Activated T-cell treated with anti-CD3 and anti-CD28 coated beads, Interleukin-2, amount 50 U/mL, for 72 hours (primary cell): ENCODE measurements at places on chromosomes 1 and 21.

DNA sequence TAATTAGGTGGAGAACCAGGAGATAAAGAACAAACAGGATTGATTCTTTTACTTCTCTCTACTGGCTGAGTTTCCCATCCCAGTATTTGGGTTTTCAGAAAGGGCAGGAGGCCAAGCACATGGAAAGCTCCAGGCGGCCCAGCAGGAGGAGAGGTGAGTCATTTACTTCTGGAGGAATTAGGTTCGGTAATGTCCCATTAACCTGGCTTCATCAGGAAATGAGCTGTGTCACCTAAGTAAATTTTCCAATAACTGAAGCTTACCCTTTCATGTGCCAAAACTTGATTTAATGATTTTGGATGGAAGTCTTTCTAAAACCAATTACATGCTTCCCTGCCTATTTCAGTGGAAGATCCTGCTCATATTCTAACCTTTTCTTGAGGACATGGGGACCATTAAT lies 257.6 kb upstream of the USP24 start:
- DNase-seq = no peak

- no peak for DNase-seq
These were observed 7.1 kb upstream of the C1orf115 start for GRCh38 chr1:220682901-220683576.

- DNase-seq = no peak
These were observed 48.1 kb upstream of the ENAH start for GRCh38 chr1:225700889-225701465.

DNA sequence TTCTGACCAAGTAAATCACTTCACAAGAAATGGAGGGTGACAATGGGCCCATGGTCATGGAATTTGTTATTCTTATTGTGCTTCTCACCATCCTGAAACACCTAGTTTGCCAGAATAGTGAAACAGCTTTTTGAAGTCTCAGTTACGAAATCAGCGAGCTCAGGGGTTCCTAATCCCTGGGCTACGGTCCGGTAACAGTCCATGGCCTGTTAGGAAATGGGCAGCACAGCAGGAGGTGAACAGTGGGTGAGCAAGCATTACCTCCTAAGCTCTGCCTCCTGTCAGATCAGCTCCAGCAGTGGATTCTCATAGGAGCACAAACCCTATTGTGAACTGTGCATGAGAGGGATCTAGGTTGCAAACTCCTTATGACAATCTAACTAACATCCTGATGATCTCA lies 1356.3 kb downstream of the KCNT2 start:
- DNase-seq = no peak

- DNase-seq = no peak
These were observed 971.0 kb downstream of the NCAM2 start for GRCh38 chr21:21969211-21969610.

- no peak for DNase-seq
These were observed 16.8 kb upstream of the CEP350 start for GRCh38 chr1:179937668-179938254.

- DNase-seq = no peak
These were observed 11.7 kb upstream of the SNAPIN start for GRCh38 chr1:153646672-153647345.

DNA sequence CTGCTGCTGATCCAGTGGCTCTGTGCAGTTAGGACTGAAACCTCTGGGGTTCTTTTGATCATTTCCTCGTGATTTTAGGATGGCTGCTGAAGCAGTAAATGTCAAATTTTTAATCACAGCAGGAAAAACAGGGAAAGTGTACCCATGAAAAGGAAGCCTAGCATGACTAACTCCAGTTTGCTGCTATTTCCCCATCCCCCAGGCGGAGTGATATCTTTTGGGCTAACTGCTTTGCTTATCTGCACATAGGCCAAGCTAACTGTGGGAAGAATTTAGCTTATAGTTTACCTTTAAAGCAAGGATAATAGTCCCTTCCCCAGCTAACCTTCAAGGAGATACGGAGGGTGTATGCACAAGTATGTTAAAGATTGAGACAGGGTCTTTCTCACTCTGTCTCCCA lies 149.8 kb upstream of the TNR start:
- no peak for DNase-seq

DNA sequence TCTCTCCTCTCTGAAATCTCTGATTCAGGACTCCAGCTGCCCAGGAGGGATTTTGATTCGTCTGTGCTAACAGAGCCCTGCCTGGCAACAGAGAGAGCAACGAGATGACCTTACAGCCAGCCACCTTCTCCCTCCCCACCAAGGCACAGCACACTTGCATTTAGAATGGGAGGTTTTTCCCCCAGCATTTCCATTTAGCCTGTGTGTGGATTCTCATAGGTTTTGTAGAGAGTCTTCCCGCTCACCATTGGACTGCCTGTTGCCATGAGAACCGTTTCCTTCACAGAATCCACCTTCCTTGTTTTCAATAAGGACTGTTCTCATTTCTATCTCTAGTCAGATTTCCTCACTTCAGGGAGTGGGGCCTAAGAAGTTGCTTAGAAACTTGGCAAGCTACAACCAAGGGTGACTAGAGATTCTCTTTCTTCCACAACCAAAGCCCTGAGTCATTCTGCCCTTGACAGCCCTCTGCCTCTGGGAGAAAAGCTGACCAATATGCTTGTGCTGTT lies 5.8 kb upstream of the IKBKE start:
- peak; percentile 25 for DNase-seq

DNA sequence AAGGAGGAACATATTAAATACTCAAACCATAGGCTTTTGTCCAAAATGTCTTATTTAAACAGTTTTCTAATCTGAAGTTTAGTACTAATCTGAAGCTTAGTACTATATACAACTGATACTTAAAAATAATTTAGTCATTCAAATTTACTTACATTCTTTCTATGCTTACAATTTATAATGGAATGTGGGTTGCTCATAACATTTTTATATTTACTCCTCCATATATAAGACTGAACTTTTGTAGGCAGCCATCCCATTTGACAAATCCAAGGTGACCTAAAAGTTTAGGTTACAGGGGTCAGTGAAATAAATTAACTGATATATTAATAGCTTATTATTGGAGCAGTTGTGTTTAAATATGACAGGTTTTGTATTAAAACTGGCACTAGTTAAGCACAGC lies 570.6 kb downstream of the DPYD start:
- no peak for DNase-seq

- DNase-seq = no peak
These were observed 470 bp downstream of the TNR start for GRCh38 chr1:175742790-175743459.

DNA sequence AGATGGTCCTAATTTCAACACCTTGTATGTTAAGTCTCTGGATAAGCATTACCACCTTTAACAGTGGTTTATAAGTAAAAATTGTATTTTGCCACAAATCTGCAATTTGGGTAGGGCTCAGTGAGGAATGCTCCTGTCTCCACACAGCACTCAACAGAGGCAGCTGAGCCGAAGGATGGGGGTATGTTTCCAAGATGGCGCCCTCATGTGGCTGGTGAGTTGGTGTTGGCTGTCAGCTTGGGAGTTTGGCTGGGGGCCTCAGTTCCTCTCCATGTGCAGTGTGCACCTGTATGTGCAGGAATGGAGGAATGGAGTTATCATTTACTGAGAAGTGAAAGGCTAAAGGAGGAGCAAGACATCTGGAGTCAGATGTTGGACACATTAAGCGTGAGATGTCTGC lies 136.8 kb downstream of the GABPA start:
- peak; percentile 7 for DNase-seq

GRCh38 chr1:115829023-115829674 lies 11.8 kb downstream of the NHLH2 start:
- DNase-seq = no peak

GRCh38 chr1:70768216-70768615 lies 279.4 kb downstream of the PTGER3 start:
- DNase-seq = no peak

- no peak for DNase-seq
These were observed 152.7 kb upstream of the RUNX1 start for GRCh38 chr21:35201799-35202198.

- no peak for DNase-seq
These were observed 11.6 kb downstream of the PABPC4 start for GRCh38 chr1:39564941-39565340.

- DNase-seq = no peak
These were observed 867.4 kb downstream of the KCNT2 start for GRCh38 chr1:195740862-195741261.

DNA sequence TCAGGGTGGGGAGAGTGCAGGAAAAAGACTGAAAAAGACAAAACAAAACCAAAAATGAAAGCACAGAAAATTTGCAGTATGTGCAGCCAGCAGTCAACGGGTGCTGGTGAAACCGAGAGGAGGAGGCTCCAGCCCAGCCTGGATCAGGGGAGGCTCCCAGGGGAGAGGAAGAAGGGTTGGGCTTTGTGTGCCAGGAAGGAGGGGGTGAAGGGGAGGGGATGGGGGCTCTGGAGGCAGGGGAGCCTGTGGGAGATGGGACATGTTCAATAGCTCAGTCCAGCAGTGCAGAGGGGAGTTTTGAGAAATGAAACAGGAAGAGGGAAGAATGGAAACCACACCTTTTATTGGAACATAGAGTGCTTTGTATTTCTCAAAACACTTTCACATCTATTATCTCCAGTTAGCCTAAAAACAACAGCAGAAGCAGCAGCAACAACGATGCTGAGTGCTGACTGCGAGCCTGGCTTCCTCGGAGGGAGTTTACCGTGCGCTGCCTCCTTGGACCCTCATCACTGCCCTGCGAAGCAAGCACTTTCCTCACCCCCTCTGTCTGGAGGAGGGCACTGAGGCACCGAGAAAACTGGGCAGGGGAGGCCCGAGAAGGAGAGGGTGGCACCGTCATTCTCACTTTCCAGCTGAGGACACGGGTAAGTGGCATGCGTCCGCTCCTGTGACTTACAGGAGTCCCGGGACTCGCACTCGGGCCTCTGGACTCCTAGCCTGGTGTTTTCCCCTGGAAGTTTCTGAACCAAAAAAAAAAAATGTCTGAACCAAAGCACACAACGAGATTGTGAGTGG lies 62.9 kb downstream of the MDM4 start:
- peak; percentile 17 for DNase-seq

DNA sequence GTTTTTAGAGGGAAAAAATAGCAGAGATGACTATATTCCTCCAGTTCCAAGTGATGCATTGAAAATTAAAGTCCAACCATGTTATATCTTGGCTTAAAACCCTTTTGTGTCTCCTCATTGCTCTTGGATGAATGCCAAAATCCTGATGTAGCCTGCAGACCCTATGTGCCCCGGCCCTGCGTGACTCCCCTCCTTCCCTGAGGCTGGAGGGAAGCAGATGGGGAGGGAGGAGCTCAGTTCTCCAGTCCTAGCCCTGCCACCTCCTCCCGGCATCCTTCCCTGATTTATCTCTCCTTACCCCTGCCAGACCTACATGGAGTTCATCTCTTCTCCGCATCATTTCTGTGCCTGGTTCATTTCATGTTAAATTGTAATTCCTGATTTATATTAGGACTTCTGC lies 397.4 kb downstream of the PTPRU start:
- DNase-seq = no peak

DNA sequence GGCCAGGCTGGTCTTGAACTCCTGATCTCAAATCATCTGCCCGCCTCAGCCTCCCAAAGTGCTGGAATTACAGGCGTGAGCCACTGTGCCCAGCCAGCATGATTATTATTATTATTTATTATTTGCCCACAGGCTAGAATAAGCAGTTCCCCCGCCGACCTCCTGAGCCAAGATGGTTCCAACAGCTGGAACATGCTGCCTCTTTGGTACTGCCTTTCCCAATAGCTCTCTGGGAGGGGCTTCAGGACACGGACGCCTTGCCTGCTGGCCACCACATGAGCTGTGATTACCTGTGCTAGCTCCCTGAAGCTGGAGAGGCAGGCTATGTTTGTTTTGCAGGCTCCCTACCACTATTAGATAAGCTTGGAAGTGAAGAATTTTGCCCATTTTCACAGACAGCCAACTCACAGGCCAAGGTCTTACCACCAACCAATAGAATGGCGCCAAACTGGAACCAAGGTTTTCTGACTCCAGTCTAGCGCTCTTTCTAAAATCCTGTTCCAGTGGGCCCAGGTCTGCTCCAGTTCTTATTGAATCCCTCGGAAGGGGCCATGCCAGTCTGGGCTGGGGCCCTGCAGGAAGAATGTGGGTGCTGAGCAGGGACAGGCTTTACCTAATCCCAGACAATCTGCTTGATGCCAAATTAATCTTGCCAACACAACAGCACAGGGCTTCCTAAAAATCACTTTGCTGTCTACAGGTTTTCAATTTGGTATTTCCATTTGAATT lies 2.1 kb upstream of the GPR61 start:
- DNase-seq = no peak

GRCh38 chr1:30388386-30388785 lies 335.0 kb downstream of the MATN1 start:
- no peak for DNase-seq

DNA sequence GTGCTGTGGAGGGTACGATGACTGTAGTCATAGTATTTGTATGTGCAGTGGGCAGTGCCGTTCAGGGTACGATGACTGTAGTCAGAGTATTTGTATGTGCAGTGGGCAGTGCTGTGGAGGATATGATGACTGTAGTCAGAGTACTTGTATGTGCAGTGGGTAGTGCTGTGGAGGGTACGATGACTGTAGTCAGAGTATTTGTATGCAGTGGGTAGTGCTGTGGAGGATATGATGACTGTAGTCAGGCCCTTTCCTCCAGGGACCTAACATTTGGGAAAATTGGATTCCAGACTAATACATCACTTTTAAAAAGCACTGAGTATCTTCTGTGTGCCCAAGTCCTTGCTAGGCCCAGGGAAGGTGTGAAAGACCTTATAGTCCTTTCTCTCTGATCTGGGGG lies 2.9 kb downstream of the ZNF672 start:
- DNase-seq = no peak

DNA sequence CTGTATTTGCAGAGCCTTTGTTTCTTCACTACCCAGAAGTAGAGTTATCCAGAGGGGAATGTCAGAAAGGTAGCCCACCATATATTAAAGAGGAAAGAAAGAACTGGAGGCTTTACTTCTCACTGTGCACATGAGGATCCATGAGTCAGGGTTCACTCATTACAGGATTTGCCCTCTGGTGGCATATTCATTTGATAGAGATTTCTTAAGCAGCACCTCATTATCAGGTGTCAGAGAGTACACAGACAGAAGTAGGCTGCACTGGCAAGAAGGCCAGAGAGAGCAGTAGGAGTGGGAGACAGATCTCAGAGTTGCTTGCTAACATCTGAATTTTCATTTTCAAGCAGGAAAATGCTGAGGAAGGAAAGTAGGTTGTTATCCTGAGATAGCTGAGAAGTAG lies 123.8 kb downstream of the PIK3R3 start:
- no peak for DNase-seq

DNA sequence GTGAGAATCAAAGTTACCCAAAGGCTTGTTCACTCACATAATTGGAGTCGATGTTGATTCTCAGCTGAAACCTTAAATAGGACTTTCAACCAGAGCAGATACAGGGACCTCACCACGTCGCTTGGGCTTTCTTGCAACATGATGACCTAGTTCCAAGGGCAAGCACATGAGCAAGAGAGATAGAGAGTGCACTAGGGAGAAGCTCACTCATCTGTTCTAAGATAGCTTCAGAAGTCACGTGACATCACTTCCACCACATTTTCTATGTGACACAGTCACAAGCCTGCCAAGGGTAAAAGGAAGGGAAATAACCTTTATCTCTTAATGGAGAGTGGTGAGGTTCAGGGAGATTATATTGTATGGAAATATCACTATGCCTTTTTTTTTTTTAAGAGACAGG lies 470.1 kb upstream of the PLXNA2 start:
- no peak for DNase-seq

- DNase-seq = no peak
These were observed 376.9 kb downstream of the HHIPL2 start for GRCh38 chr1:222171005-222171404.
